A172 (cell line): ENCODE measurements at places on chromosomes 13 and 19.
A peak's percentile ranks its signal among the peaks of the same experiment; 100 is the strongest.

DNA sequence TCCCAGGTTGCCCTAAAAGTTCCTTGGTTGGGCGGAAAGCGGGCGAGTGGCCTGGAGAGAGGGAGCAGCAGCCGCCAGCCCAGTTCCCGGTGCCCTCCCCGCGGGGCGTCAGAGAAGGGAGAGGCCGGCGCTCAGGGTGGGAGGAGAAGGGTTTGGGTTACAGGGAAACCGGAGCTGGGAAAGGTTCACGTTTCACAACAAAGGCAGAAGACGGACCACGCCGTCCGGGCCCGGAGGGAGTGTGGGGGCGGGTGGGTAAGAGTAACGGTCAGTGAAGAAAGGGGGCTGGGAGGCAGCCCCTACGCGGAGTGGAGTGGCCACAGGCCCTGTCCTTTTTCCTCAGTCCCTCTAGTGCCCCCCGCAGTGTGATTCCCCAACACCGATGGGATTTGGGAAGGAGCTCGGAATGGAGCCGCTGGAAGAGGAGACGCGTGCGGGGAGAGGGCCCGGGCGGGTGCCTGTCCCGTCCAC lies 1.6 kb downstream of the SIX5 start:
- DNase-seq: no peak

DNA sequence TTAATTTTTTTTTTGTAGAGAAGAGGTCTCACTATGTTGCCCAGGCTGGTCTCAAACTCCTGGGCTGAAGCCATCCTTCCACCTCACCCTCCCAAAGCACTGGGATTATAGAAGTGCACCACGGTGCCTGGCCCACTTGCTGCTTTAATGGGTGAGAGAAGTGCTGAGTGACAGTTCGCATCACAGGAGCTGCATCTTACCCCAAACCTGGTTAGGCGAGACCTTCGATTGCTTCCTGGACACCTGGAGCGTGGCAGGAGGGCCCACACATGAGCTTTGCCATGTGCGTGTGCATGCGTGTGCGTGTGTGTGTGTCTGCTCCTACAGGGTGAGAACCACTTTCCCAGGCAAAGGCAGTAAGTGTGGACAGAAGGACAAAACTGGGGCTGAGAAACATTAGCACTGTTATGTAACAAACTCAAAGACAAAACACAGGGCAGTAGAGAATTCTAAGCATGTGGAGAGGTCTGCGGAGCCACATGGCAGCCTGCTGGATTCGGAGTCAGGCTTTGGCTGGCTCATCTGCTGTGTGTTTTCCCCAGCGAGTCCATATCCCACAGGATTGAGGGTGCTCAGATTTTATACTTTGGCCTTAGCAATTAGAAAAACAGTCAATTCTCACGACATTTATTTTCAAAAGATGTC lies 11.7 kb upstream of the MTIF3 start:
- DNase-seq: no peak

- DNase-seq: peak; percentile 29
These were observed 679.3 kb upstream of the GPC6 start for GRCh38 chr13:92547266-92547665.

- no peak for DNase-seq
These were observed 218.7 kb downstream of the POSTN start for GRCh38 chr13:37379841-37380240.

DNA sequence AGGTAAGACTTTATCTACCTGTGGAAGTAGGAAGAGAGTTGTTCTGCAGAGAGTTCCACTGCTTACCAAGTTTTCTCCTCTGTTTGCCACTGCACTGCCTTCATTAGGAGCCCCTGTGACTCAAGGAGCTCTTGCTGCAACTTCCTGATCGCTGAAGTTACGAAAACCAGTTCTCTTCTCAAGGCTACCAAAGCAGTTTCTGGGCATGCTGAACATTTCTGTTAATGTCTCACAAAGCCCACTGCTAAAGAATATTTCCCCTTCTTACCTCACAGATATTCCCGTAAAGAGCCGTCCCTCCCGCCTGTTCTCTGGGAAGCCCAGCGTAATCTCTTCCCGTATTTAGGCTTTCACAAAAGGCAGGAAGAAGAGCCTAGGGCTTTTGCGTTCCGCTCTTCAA lies 82.6 kb upstream of the OXGR1 start:
- DNase-seq: no peak

DNA sequence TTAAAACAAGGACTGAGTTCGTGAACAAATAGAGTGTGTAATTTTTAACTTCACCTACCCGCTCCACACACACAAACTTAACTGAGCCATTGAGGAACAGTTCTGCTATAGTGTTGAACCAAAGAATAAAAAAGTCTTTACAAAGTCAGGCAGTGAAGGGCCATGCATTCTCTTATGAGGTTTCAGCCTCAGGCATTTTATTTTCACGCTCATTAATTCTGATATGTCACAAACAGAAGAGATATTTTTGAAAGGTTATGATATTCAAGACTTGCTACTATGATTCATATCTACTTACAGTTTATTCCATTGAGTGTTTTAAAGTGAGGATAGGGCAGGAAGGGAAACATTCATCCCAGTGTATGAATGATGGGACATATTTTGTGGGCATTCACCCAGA lies 282.2 kb downstream of the SLITRK5 start:
- no peak for DNase-seq

GRCh38 chr13:61664801-61665705 lies 249.4 kb upstream of the PCDH20 start:
- DNase-seq: peak; percentile 50

DNA sequence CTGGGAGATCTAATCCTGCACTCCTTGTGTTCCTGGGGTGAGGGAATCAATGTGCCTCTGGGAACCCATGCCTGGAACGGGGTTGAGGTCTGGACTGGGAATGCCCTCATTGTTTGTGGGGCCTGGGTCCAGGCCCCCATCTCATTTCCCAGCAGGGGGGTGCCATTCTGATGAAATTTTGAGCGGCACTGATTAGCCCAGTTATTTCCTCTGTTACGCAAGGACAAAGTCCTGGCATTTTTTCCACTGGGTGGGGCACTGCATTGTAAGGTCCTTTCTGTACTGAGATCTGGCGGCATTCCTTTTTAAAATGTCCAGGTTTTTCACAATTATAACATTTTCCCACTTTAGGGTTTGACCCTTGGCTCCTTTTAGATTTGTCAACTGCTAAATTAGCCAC lies 14.8 kb downstream of the FPR3 start:
- DNase-seq: no peak

GRCh38 chr19:21838646-21839045 lies 2.7 kb upstream of the ZNF43 start:
- no peak for DNase-seq

DNA sequence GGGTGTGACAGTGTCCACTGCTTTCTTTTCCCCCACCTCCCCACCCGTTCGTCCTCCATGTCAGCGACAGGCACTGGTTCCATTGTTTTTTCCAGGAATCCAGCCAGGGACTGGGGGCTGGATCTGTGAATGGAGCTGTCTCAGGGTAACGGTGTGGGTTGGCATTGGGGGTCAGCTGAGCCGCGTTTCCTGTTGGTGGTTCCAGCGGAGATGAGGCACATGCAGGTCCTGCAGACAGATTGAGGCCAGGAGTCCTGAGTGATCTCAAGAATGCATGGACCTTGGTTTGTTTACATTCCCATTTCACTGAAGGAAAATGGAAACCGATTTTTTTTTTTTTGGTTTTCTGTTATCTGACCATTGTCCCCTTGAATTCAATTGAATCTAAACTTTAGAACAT lies 303.9 kb downstream of the FGF9 start:
- DNase-seq: no peak

GRCh38 chr13:100173203-100173602 lies 84.3 kb downstream of the PCCA start:
- no peak for DNase-seq

- DNase-seq: no peak
These were observed 5.2 kb upstream of the ZNF628 start for GRCh38 chr19:55471266-55471665.

DNA sequence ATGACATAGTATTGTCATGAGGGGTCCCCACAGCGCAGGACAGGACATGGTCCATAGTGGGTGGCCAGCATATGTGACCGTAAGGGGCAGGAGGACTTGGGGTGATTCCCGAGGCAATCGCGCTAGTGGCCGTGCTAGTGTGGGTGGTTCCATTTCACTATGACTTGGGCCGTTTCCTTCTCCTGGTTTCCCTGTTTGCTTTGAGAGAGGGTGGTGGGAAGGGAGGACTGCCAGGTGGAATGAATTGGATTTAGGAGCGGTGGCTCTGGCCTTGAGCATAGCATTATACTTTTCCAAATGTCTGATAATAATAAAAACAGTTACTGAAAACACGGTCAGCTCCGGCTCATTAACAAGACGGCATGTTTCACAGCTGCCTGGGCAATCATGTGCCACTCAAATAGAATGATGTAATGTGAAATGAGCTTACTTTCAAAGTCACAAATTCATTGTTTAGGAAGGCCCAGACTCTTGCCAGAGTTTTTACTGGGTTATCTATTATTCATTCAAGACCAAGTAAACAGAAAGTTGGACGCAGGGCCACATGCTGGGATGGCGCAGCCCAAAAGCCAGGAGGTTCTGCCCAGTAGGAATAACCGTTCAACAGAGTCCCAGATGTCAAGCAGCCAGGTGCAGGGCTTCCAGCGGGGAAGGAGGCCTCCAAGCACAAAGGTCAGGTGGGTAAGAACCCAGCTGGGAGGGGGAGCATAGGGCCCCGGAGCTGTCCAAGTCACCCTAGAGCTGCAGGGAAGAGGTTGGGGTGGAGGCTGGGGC lies 19.6 kb upstream of the SLC15A1 start:
- DNase-seq: no peak

DNA sequence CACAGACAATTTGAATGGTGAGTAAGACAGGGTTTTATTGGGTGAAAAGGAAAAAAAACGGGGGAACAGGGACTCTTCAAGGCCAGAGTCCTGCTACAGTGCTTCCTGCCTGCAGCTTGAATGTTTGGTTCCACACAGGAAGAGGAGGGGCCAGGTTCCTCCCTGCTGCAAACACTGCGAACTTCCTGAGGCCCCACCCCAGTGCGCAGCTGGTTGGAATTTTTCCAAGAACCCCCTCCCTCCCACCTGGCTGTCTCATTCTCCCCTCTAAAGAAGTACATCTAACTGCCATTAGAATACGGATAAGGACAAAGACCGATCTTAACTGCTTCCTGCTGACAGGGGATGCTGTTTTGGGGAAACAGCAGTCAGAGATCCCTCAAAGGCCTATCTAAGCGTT lies 184.9 kb downstream of the GGACT start:
- no peak for DNase-seq

DNA sequence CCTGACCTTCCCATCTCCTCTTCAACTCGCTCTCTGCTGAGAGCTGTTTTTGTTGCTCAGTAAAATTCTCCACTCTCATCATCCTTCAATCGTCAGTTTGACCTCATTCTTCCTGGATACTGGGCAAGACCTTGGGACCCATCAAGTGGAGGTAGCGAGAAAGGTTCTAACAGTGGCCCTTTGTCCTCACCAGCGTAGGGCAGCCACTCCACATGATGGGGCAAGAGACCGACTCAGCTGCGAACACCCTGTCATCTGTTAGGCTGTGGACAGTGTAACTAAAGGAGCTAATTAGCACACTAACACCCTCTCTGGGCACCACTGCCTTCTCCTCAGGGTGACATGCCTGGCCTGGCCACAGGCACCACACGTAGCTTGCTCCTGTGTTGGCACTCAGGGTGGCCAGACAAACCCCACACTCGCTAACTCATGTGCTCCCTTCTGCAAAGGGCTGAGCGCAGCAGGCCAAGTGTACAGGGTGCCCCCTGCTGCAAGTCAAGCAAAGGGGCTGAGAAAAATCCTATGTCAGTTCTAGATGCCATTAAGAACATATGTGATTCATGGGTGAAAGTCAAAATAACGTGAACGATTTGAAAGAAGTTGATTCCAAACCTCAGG lies 1216.0 kb downstream of the SLITRK5 start:
- no peak for DNase-seq

- peak; percentile 4 for DNase-seq
These were observed 58.7 kb upstream of the KLF5 start for GRCh38 chr13:73000027-73000674.

DNA sequence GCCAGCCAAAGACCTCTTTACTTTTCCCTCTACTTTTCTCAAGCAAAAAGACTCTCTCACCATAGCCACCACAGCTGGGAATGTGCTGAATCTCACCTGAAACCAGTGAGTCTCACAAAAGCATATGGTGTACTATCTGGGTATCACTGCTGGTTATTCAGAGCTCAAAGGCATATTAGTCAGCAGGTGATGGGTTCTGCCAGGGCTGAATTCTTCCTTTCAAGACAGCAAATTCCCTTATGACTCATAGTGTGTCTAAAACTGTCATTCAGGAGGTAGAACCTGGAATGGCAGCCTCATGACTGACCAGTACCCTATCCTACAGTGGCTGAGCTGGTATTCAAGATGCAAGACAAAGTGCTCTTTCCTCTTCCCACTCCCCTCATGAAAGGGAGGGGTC lies 2859.1 kb downstream of the PCDH9 start:
- DNase-seq: peak; percentile 72

DNA sequence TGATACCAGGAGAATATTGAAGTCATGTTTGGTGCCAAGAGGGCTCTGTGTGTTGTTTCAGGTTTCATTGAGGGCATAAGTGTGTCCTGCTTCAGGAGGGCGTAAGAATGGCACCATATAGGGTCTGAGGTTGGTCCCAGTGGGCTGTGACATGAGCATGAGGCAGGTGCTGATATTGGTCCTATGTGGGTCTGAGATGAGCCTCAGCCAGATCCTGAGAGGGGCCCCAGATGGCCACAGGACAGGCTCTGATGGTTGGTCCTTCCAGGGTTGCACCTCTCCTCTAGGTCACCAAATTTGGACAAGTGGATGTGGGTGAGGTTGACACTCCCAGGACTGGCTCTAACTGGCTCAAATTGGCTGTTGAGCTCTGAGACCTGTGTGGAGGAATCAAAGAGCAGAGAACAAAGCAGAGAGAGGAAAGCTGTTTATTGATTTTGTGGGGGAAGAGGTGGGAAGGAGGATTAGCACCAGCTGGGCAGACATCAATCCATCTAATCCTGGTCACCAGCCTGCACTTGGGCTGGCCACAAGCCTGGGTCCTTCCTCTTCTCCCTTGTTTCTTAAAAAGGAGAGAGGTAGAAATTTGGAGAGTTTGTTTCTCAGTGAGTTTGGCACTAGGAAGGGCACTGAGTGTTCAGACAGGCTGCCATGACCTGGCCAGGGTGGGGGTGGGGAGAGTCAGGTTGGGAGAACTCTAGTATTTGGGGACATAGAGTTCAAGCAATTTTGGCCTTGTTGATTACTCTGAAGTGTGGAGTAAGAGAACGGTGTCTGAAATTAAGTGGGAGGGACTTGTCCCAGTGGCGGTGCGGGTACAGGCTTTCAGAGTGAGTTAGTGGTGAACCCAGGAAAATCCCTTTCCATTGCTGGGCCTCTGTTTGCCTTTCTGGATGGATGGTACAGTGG lies 38.7 kb downstream of the CYP2B6 start:
- DNase-seq: no peak

- DNase-seq: no peak
These were observed 56.7 kb downstream of the AKAP11 start for GRCh38 chr13:42328672-42329071.
